Peyer's patch (tissue), 4 donors: ENCODE measurements at places on chromosomes 12 and 14.

DNA sequence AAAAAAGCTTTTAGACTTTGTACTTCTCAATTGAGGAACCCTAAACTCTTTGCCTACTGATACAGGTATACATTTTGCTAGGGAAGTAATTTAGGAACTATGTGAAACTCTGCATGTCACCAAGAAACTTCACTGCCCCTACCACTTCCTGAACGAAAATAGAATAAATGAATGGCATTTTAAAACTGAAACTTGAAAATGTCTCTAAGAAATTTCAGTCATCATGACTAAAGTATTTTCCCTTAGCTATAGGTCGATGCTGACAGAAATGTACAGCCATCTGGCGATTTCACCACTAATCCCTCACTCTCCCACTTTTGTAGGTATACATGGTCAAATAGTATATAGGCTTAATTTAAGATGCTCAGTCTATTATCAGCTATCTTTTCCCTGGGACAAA lies 194.9 kb upstream of the SYT10 start:
- DNase-seq: no peak

DNA sequence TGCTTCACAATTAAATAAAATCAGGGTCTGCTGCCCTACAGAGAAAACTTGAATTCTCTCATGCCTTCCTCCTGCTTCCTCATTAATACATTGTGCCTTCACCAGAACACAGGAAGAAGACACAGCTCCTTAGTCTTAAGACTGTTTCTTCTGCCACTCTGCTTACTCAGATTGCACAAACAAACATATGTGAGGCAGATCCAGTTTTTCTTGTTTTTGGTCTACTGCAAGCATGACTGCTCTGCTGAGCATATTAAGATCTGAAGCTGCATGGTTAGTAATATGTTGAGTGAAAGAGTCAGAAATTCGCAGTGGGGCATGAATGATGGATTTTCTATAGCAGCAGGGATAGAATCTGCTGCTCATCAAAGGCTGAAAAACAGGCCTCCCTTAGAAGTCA lies 321.1 kb upstream of the STXBP6 start:
- DNase-seq: no peak

- DNase-seq: no peak
Measured at GRCh38 chr12:106599302-106599701, 16.5 kb downstream of the RFX4 start.

GRCh38 chr12:78793491-78793890 lies 71.1 kb upstream of the SYT1 start:
- DNase-seq: no peak

GRCh38 chr14:20568393-20568792 lies 7.5 kb upstream of the RNASE9 start:
- no peak for DNase-seq

- no peak for DNase-seq
Measured at GRCh38 chr14:100384819-100385813, 62.0 kb downstream of the SLC25A47 start.

GRCh38 chr12:21786041-21786531 lies 11.6 kb upstream of the KCNJ8 start:
- no peak for DNase-seq

DNA sequence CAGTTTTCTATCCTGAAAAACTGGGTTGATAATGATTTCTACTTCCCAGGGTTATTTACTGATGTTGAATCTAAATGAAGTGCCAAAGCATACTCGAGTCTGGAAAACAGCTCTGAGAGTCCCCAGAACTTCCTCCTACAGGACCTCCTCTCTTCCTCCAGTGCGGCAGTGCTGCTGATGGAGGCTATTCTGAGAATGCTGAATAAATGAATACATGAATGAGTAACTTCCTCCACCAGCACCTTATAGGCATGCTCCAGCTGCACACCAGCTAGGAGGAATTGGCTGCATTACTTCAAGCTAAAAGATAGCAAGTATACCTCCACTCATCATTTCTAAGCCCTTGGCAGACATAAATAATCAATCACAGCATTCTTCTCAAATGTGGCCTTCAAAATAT lies 448.8 kb upstream of the CCDC196 start:
- no peak for DNase-seq

DNA sequence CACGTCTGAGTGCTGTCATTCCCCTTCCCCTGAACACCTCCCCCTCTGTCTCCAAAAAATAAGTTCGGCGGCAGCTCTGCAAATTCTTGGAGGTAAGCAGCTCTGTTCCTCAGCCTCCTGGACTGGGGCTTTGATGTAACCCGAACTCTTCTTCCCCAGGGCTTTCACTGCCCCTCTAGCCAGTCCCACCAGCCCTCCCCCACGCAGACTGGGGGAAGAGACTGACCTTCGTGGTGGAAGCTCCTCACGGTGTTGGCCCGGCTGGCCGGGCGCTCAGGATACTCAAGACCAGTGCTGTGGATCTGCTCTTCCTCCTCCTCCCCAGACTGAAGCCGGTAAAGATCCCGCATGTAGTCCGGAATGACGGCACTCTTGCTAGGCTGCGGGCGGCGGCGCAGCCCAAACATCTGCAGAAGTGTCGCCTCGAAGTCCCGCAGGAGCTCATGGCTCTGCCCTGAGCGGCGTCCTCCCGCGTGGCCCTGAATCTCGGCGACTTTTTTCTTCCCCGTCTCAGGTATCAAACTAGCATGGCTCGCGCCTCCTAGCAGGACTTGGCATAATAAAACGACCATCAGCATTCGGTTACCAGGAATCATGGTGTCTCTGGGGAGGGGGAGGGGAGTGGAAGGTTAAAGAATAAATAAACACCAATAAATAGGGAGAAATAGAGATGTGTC lies 4.9 kb downstream of the BMP4 start:
- DNase-seq: no peak

- DNase-seq: no peak
Measured at GRCh38 chr14:69683971-69684370, 72.6 kb downstream of the SUSD6 start.

GRCh38 chr12:66453844-66454243 lies 151.6 kb downstream of the HELB start:
- DNase-seq: no peak

GRCh38 chr14:61528591-61529021 lies 166.7 kb upstream of the HIF1A start:
- DNase-seq: no peak

GRCh38 chr14:63436286-63437098 lies 106.7 kb downstream of the PPP2R5E start:
- no peak for DNase-seq

DNA sequence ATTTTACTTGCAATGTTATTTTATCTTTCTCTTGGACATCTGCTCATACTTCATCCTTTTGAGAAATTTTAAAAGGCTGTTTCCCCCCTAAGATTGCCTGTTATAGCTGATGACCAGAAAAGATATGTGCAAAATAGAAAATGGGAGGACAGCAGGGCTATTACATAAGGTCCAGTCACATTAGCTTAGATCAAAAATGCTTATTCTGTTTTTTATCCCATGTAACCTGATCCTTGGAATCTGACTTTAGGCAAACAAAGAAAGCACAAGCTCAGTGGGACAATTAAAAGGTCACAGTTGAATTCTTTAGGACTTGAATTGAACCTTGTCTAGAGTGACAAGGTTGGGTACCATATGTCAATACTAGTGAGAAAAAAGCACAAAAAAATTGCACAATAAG lies 65.1 kb upstream of the TRHDE start:
- no peak for DNase-seq

DNA sequence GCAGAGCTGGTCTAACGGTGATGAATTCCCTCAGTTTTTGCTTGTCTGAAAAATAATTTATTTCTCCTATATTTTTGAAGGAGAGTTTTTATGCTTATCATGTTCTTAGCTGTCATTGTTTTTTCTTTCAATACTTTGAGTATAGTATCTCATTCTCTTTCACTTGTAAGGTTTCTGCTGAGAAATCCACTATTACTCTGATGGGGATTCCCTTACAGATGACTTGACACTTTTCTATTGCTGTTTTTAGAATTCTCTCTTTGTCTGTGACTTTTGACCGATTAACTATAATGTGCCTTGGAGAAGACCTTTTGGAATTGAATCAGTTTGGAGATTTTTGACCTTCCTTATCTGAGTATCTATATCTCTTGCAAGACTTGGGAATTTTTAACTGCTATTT lies 139.6 kb downstream of the PRKD1 start:
- no peak for DNase-seq

DNA sequence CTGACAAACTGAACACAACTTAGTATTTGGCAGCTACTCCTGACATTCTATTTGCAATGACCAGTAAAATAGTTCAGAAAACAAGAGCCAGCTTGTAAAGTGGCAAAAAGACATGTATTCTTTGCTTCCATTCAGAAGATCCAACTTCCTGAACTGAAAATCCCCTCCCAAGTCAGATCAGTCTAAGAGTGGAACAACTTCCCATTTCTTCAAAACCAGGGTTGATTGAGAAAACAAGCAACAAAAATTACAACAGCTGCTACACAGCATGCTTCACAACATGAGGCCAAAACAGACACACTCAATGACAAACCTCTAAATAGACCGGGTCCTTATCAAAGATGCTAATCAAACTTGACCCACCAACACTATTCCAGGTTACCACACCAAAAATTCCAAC lies 40.3 kb downstream of the CIT start:
- no peak for DNase-seq

DNA sequence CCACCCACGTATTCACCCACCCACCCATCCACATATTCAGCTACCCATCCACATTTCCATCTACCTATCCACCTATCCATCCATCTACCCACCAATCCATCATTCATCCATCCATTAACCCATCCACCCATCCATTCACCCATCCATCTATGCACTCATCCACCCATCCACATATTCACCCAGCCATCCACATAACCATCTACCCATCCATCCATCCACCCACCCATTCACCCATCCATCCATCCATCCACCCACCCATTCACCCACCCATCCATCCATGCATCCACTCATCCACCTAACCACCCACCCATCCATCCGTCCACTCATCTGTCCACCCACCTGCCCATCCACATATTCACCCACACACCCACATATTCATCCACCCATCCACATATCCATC lies 70.5 kb downstream of the LGMN start:
- DNase-seq: no peak

GRCh38 chr14:67442139-67442906 lies 30.4 kb upstream of the PLEK2 start:
- DNase-seq: no peak
